ENCODE measurements at places on chromosomes 2 and 18.

DNA sequence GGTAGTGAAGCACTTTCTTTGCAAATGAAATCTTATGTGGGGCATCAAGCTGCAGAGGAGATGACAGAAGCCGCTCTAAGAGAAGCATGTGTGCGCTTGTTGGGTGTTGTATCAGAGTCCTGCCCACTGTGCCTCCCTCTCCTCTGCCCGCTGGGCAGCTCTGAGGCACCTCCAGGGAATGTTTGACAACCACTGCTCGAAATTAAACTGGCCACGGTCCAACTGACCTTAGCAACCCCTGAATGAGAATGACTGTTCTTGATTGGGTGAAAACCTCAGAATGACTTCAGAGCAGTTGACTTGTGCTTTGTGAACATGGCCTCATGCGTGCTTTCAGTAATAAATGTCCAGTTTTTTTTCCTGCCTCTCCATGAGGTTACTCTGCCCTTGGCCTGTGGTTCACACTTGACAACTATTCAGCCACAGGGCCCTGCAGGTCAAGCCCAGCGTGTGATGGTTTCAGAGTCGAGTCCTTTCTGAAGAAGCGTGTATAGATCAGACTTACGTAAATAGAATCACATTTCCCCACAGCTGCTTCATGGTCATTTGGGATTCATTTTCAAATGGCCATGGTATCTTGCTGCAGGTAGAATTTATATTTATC lies 94.9 kb downstream of the SLC4A3 start:
- no peak for DNase-seq

DNA sequence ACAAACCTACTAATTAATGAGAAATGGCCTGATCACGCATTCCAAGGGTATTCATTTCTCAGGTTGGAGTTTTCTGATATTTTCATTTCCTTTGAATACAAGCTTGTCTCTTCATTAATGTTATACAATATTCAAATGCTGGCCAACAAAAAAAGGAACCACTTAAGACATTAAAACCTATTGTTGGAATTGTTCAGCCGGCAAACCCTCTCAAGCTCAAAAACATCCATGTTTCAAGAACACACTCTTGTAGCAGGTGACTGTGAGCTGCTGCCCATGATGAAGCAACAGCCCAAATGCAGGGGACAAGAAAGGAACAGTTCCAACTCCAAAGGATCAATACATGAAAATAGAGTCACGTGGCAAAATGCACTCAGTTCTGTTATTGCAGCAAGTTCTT lies 454.5 kb downstream of the BCL11A start:
- DNase-seq = no peak

- no peak for DNase-seq
Observed at GRCh38 chr2:150143087-150143536, 344.4 kb downstream of the RND3 start.

GRCh38 chr2:235740821-235741220 lies 247.0 kb downstream of the AGAP1 start:
- DNase-seq = no peak

- DNase-seq = no peak
Observed at GRCh38 chr2:234905547-234906265, 46.1 kb upstream of the SH3BP4 start.

DNA sequence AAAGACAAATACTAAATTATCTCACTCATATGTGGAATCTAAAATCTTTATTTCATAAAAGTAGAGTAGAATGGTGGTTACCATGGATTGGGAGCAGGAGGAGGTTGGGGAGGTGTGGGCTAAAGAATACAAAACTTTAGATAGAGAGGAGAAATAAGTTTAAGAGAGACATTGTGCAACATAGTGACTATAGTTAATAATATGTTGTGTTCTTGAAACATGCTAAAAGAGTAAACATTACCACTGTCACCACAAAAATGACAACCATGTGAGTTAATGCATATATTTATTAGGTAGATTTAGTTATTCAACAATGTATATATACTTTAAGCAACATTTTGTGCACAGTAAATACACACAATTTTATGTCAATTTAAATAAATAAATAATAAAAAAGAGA lies 128.5 kb upstream of the COL3A1 start:
- no peak for DNase-seq

GRCh38 chr2:18062892-18063291 lies 184.4 kb downstream of the KCNS3 start:
- no peak for DNase-seq

DNA sequence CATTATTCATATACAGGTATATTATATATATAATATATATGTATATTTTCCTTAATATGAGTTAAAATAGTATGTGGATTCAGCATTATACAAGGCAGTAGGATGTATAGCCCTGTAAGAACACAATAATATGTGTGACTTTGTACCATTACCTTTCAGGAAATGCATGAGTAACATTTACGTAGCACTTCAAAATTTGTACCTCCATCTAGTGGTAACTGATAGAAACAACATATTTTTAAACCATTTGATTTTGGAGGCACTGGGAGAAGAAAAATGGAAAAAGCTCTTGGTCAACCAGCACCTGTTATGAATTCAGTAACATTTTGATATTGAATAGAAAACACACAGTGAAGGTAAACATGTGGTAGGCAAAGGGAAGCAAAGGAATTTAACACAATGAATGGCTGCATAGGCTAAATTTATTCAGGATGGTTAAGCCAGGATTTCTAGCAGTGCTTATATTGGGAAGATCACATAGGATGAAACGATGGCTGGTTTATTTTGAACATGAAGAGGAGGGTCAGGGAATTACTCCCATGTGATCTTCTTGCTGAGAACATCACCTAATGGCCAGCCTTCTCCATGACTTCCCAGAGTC lies 565.5 kb downstream of the CCDC85A start:
- DNase-seq = no peak

DNA sequence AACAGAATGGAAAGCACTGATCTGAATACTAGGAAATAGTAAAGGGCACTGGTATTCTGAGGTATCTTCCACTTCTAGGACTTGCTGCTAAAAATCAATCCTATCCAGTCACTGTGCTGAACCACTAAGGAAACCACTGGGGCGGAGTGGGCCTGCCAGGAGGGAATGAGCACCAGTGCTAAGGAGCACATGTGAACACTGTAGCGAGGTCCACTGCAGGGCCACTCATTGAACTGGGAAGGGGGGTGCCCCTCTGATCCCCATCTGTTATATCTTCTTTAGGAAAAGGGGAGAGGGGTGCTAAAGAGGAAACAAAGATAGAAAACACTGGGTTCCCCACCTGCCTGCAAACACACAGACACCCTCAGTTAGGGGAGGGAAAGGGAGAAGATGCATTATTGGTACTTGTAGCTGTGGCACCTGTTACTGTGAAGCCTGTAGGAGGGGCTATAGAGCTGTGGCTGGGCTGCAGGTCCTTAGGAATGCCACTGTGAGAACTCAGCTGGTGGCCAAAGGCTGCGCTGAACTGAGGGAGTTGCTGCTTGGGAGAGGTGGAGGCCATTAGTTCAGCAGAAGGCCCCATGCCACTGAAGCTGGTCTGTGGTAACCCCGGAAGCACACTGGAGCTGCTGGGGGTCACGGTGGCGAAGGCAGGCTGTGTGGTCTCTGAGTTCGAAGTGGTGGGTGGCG lies 81.8 kb downstream of the INO80D start:
- no peak for DNase-seq

- no peak for DNase-seq
Observed at GRCh38 chr2:236882074-236882473, 203.6 kb upstream of the COPS8 start.

DNA sequence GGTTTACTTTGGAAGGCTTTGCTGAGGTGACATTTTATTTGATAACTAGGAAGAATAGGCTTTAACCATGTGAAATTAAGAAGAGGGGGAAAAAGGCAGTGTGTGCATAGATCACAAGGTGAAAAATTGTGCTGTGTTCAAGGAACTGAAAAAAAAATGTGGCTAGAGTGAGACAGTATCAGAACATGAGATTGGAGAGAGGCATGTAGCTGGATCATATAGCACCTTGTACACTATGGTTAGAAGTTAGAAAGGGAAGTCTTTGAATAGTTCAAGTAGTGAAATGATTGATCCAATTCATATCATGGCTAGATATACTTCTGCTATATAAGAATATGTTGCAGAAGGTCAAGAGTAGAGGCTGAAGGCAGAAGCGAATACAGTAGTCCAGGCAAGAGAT lies 12.3 kb upstream of the TNFRSF11A start:
- DNase-seq = no peak

GRCh38 chr2:164522561-164522981 lies 98.7 kb downstream of the GRB14 start:
- DNase-seq = no peak

DNA sequence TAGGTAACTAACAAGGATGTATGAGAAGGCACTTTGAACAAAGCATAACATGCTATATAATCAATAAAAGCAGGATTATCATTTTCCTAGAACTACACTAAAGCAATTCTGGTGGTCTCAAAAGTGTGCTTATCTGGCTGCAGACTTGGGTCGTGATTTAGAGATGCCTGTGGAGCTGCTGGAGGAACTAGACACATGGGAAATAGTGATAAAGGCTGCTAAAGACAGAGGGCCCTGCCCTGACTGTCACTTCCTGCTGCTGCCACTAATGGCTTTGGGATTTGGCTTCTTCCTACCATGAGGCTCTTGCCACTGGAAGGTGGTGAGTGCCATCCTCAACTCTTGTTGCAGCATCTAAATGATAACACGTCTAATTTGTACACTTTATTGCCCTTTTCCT lies 22.5 kb downstream of the TMEM178A start:
- no peak for DNase-seq

DNA sequence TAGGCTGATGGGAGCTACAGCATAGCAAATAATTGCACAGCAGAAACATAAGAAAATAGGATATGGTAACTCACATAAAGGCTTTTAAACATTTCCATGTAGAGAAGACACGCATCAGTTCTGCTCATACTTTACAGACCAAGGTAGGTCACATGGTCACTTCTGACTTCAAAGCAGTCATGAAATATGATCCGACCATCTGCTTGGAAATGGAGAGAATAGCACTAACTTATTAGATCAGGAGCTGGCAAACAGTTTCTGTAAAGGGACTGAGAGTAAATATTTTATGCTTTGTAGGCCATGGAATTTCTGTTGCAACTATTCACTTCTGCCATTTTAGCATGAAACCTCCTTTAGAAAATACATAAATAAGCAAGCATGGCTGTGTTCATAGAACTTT lies 936.6 kb upstream of the FANCL start:
- no peak for DNase-seq

GRCh38 chr2:222291485-222291841 lies 7.3 kb downstream of the PAX3 start:
- no peak for DNase-seq

GRCh38 chr2:177817300-177817699 lies 255.3 kb downstream of the PDE11A start:
- no peak for DNase-seq

DNA sequence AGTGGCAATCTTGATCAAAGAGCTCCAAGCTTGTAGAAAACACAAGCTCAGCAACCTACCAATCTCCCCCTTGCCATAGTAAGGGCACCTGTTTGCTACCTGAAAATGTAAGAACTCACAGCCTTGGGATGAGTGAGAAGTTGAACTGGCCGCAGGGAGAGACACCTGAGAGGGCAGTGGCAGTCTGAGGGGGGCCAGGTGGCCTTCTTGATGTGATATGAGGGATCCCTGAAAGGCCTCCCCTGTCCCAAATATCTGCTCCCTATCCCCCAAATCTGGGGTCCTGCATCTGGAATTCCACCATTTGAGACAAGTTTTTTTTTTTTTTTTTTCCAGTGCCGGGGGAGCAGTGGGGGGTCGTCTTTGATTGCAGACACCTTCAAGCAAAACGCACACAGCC lies 230.2 kb upstream of the SMAD2 start:
- DNase-seq = no peak

- no peak for DNase-seq
Observed at GRCh38 chr2:25380586-25381375, 39.1 kb upstream of the DNMT3A start.

- no peak for DNase-seq
Observed at GRCh38 chr18:35028536-35028935, 12.7 kb upstream of the MAPRE2 start.

GRCh38 chr2:240449764-240450531 lies 14.5 kb downstream of the GPC1 start:
- DNase-seq = no peak

DNA sequence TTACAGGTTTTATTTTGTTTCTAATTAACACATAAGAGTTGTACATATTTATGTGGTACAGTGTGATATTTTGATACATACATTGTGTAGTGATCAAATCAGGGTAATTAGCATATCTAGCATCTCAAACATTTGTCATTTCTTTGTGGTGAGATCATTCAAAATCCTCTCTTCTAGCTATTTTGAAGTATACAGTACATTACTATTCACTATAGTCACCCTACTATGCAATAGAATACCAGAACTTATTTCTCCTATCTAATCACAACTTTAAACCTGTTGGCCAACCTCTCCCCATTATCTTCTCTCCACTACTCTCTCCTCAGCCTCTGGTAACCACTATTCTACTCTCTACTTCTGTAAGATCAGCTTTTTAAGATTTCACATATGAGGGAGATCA lies 325.8 kb downstream of the CYP26B1 start:
- no peak for DNase-seq

DNA sequence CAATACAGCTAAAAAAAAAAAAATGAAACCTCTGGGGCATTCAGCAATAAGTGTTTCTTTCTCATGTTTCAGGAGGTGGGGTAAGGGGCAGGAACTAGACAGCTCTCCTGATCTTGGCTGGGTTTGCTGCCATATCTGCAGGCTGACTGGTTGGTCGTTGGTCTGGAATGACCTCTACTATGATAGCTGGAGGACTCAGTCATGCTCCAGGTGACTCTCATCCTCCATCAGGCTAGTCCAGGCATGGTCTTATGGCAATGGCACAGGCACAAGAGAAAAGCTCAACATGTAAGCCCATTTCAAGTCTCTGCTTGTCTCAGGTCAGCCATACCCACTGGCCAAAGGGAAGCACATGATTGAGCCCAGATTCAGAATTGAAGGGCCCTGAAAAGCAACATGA lies 9.5 kb upstream of the SLC1A4 start:
- DNase-seq = no peak

GRCh38 chr2:181984814-181985631 lies 630 bp upstream of the PPP1R1C start:
- DNase-seq = no peak

DNA sequence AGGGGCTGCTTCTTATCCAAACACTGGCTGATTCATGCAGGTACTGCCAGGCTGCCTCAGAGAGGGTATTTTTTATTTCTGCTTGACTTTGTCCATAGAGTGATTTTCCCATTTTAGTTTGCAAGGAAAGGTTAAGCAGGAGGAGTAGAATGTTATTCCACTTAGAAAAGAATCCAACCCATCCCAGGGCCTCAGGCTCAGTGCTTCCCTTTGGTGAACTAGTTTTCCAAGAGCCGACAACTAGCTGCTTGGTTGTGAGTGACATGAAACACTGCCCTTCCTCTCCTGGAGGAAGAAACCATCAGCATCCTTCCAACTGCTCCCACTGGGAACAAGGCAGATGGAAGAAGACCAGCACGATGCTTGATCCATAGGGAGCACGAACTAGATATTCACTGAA lies 58.5 kb downstream of the BCL2 start:
- no peak for DNase-seq

GRCh38 chr2:64101141-64101591 lies 43.1 kb downstream of the PELI1 start:
- DNase-seq = no peak

Measured in stimulated activated CD4-positive, alpha-beta T cell treated with anti-CD3 and anti-CD28 coated beads, Interleukin-1b, Interleukin-23, amount 100 ng/mL, for 1 hour (primary cell).